ENCODE measurements at places on chromosomes 3 and 15.

GRCh38 chr3:54188176-54188791, 65.9 kb downstream of the CACNA2D3 start:
- peak; percentile 43 for DNase-seq

DNA sequence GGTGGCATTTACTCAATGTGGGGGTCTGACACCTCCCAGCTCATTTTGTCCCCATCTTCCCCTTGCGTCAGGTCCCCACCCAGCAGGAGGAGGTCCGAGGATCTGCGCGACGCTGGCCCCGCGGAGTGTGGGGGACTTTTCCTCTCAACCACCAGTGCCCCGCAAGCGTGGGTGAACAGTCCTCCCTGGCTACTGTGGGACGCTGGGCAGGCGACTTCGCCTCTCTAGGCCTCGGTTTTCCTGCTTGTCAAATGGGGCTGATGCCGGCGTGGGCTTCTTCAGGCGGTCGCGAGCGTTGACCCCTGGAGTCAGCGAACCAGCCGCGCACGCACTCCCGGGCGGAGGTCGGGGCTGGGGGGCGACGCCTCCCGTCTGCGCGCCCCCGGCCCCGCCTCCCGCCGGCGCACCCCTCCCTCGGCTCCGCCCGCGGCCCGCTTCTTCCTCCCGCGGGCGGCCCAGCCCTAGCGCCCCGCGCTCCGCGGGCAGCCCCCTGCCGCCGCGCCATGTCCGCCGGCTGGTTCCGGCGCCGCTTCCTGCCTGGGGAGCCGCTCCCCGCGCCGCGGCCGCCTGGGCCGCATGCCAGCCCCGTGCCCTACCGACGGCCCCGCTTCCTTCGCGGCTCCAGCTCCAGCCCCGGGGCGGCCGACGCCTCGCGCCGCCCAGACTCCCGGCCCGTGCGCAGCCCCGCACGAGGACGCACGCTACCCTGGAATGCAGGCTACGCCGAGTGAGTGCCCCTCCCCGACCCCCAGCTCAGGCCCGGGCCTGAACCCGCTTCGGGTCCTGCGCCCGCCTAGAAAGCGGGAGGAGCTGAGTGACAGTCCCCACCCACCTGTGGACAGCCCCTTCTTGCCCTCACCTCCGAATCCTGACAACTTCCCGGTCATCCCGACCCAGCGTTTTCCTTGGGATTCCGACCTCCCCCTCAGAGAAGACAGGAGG, at the start of gene PPM1M:
TSS of gene PPM1M (plus strand) at position 438 of the 942 bp plus-strand sequence. CDS start at position 504, 66 bp downstream.
- peak; percentile 37 for DNase-seq

DNA sequence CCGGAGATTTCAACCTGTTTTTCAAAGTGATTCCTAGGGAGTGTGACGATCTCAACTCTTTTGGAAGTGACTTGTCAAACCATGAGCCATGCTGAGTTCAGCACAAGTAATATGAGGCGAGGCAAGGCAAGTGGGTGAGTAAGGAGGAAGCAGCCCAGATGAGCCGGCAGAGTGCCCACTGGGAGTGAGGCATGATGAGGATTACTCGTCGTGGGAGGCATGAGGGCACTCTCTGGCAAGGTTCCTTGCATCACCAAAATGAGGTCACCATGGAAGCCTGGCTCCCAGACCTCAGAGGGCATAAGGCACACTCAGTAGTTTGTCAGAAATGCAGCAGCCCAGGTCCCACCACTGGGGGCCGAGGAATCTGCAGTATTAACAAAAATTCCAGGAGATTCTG, 636.1 kb downstream of the MAGI1 start:
- DNase-seq: peak; percentile 74

- no peak for DNase-seq
These were observed 25.5 kb upstream of the B3GNT5 start for GRCh38 chr3:183227586-183227985.

DNA sequence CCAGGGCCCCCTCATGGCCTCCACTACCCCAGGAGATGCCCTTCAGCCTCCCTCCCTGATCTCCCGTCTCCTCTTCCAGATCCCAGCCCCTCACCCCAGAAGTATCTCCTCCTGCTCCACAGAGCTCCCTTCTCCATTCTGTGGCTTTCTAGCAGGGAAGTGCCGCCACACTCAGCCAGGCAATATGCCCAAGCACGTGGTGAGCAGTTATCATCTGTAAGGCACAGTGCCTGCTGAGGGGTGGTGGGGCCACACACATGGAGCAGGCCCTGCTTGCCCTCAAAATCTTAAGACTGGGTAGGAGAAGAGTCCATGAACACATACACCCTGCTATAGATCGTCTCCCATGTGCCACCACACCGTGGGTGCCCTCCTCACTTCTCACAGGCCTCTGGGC, 2.4 kb upstream of the PHGR1 start:
- no peak for DNase-seq
